ENCODE measurements at places on chromosomes 7 and 10. TPM values are rescaled to one million over a fixed set of nuclear protein-coding genes. Genes with fewer than 3 reads are reported as not detected.
A peak's percentile ranks its signal among the peaks of the same experiment; 100 is the strongest.

GRCh38 chr7:130409067-130409711 lies 28.9 kb downstream of the CPA1 start:
- H3K27me3 ChIP-seq, result no peaks in the 10 kb centered on the region
- peak overlapping the region; percentile 36 for H3K27ac ChIP-seq
- no peaks in the 10 kb centered on the region for H3K4me1 ChIP-seq
- no peak overlapping the region for H3K4me3 ChIP-seq
- no peaks in the 10 kb centered on the region for H3K36me3 ChIP-seq

DNA sequence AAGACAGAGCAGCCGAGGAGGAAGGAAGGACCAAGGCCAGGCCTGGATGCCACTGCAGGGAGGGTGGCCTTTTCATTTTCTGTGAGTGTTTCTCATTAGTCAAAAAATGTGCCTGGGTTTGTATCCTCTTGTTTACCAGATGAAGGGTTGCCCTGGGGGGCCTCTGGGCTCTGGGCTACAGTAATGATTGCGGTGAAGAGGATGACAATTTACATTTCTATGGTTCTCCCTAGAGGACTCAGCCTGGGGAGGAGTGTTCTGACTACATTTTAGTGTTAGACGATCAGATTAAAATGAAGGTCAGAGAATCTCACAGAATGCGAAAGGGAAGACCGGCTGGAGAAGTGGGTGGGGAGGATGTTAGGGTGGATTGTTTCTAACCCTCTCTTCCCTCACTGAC lies 108.0 kb upstream of the KMT2C start:
- peak; percentile 79 for DNase-seq
- H3K27me3 ChIP-seq, result no peaks in the 10 kb centered on the region
- H3K4me1 ChIP-seq, result no peaks in the 10 kb centered on the region
- no peak overlapping the region for H3K27ac ChIP-seq
- H3K36me3 ChIP-seq, result no peaks in the 10 kb centered on the region
- no peak overlapping the region for H3K4me3 ChIP-seq

DNA sequence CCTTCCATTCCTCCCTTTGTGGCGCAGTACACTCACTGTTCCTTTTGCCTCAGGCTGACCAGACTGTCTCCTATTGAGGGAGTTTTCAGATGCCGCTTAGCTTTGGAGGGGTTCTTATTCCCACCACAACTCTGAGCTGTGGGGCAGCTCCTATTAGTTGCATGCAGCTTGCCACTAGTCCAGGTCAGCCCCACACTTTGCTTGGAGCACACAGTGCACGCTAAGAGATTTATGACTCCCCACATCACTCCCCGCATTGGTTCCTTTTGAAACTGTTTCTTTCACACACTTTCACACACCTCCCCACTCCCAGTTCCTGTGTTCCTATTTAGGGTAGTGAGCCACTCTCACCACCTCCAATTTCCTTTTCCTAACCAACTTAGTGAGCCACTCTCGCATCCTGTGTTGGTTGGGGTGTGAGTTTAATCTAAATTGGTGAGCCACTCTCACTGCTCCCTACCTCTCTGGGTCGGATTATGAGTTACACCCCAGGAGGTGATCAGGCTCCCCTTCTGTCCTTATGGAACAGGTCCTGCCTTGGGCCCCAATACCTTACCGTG lies 10.4 kb upstream of the ZNF485 start:
- H3K4me1 ChIP-seq, result no peaks in the 10 kb centered on the region
- no peaks in the 10 kb centered on the region for H3K27me3 ChIP-seq
- H3K36me3 ChIP-seq, result no peaks in the 10 kb centered on the region
- no peak overlapping the region for H3K4me3 ChIP-seq
- H3K27ac ChIP-seq, result no peak overlapping the region

The OIT3 gene
- 0.13 TPM for total RNA-seq

- H3K4me1 ChIP-seq, result no peaks in the 10 kb centered on the region
- H3K27me3 ChIP-seq, result no peaks in the 10 kb centered on the region
- no peak overlapping the region for H3K4me3 ChIP-seq
- no peaks in the 10 kb centered on the region for H3K36me3 ChIP-seq
- no peak overlapping the region for H3K27ac ChIP-seq
Measured at GRCh38 chr7:38830826-38831225, 78.2 kb downstream of the VPS41 start.

GRCh38 chr7:136064627-136065237 lies 87.6 kb upstream of the MTPN start:
- H3K4me1 ChIP-seq, result no peaks in the 10 kb centered on the region
- H3K27ac ChIP-seq, result no peak overlapping the region
- H3K36me3 ChIP-seq, result no peaks in the 10 kb centered on the region
- H3K27me3 ChIP-seq, result no peaks in the 10 kb centered on the region

The CALHM3 gene
- not detected for total RNA-seq

Measured in endodermal cell (in vitro differentiated cells).